NCI-H2227 treated with DMSO at 0.1 percent for 48 hours (cell line): ENCODE measurements at places on chromosomes 7 and 10.

- DNase-seq, result no peak
These were observed 17.0 kb upstream of the C1GALT1 start for GRCh38 chr7:7165372-7165771.

GRCh38 chr10:117876210-117876609, 170.5 kb downstream of the RAB11FIP2 start:
- DNase-seq, result no peak

DNA sequence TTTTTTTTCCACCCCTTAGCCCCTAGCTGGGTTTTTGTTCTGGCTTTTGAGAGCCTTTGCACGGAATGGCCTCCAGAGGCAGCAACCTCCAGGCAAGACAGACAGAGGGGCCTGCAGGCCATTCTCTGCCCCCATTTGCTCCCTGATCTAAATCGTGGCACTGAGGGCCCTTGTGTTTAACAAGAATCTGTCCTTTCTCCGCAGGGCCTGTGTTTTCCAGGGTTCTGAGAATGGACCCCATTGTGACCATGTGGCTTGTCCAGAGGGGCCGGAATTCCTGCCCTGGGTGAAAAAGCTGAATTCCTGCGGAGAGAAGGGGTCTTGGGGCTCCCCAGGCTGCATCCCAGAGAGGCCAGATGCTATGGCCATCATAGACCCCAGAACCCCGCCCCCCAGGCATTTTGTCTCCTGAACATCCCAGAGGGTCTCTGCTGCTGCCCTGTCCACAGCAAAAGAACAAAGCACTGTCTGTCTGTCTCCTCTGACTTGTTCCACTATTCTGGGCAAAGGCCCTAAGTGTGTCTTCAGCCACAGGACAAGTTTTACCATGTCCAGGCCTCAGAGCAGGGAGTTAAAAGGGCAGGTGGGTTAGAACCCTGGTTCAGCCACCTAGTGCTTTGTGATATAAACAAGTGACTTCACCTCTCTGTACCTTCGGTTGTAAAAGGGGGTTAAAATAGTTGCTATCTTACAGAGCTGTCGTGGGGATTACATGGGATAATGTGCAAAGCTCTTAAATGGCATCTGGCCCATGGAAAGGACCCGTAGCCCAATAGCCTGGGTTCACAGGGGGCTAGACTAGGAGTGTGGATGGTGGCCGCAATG, 155.6 kb downstream of the SH3PXD2A start:
- no peak for DNase-seq

DNA sequence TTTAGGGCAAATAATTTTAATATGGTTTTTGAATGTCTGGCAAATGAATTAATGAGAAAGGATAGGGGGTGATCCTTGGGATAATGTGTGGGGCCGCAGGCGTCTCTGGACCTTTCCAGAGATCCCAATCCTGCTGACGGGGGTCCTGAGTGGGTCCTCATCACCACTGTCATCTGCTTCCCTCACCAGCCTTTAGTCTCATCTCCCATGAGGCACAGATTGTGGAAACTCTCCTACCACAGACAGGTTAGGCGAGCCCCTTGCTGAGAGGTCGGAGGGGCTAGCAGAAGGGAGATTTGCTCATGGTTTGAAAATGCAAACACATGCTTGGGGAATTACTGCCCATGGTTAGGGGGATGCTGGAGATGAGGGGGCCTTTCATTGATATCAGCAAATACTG, 484.6 kb downstream of the RPS24 start:
- no peak for DNase-seq

- no peak for DNase-seq
These were observed 39.6 kb downstream of the MPP7 start for GRCh38 chr10:28263136-28263857.

DNA sequence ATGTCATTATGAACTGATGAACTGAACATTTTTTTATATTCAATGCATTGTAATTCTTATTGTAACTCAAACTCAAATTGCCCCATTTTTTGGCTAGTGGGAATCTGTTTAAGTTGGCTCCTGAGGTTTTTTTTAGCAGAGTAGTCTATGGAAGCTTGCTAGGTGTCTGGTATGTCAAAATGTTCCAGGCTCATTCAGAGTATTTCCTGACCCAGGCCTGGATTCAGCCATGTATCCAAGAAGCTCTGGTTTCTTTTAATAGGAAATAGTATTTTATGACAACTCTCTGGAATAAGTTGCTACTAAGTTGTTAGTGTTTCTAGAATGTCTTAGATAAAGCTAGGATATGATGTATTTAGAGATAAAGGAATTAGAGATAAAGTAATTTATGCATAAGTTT, 288.0 kb downstream of the ARL4A start:
- DNase-seq, result no peak

GRCh38 chr10:31020209-31020608, 11.5 kb downstream of the ZNF438 start:
- DNase-seq, result no peak

DNA sequence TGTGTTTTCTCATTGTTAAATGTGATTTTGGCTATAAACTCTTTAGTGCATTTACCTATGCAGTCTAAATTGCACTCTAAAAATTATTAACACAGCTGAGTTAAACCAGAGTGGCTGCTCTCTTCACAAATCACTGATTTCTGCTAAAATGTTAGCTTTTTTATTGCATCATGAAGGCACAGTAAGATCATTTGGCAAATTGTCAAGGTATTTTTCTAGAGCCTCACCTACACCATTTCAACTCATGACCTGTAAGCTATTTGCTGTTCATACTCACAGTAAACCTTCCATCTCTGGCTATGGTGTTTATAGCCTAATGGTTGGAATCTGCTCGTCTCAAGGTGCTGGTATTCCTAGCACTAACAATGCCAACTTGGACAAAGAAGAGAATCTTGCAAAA, 25.7 kb downstream of the NDUFB2 start:
- no peak for DNase-seq

GRCh38 chr10:34854147-34854601, 39.1 kb upstream of the PARD3 start:
- peak; percentile 14 for DNase-seq

- no peak for DNase-seq
These were observed 82.0 kb downstream of the DOCK4 start for GRCh38 chr7:112124061-112124766.

GRCh38 chr7:157760004-157760730, 423.4 kb downstream of the DNAJB6 start:
- no peak for DNase-seq

DNA sequence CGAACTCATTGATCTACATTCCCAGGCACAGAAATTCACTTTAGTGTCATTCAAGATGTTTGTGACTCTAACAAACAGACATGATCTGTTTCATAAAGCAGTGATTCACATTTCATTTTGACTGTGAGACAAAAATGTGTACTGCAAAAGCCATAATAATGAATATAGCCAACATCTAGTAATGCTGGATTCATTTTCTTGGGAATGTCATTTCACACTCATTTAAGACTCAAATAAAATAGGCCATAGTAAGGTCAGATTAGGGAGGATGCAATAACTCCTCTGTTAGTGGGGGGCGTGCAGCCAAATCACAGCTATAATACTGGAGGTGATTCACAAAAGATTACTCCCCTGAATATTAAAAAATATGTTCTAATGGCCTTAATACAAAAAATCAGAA, 566.6 kb upstream of the ZWINT start:
- no peak for DNase-seq

- DNase-seq, result no peak
These were observed 51.0 kb upstream of the TRIM8 start for GRCh38 chr10:102593074-102593803.

GRCh38 chr7:111089822-111090426, 1.0 kb upstream of the LRRN3 start:
- peak; percentile 74 for DNase-seq

DNA sequence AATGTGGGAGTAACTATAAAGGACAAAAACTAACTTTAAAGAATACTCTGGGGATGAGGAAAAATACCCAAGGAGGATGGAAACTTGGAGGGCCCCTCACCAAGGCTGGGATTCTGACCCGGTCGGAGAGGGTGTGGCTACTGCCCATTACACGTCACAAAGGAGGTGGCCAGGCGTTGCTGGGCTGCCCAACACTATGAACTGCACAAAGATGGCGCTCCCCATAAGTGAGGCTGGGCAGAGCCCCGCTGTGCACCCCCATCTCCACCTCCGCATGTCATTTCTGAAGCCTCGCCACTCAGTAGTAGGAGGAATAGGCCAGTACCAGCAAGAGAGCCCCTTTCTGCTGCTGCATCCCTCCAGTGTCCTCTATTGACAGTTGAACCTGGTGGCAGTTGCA, 290.1 kb upstream of the ZNF32 start:
- DNase-seq, result no peak

DNA sequence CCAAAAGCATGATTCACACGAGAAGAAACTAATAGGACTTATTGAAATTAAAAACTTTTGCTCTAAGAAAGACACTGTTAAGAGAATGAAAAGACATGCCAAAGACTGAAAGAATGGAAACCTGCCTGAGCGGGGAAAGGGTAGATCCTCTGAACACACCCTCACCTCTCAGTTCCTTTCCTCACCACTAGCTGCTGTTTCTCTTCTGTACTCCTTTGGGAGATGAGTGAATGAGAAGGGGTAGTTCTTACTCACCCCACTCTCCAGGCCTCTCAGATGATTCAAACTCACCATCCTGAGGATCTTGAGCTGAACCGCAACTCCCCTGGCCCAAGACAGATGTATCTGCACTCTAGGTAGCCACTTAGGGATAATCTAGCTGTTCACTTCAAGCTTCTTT, 41.9 kb downstream of the IQUB start:
- no peak for DNase-seq

GRCh38 chr10:19226025-19226424, 177.4 kb downstream of the MALRD1 start:
- no peak for DNase-seq

- no peak for DNase-seq
These were observed 798 bp upstream of the MACROH2A2 start for GRCh38 chr10:70051848-70052247.

- no peak for DNase-seq
These were observed 24.7 kb downstream of the EN2 start for GRCh38 chr7:155482511-155483183.

GRCh38 chr10:61821693-61822092, 79.8 kb upstream of the ARID5B start:
- DNase-seq, result no peak

DNA sequence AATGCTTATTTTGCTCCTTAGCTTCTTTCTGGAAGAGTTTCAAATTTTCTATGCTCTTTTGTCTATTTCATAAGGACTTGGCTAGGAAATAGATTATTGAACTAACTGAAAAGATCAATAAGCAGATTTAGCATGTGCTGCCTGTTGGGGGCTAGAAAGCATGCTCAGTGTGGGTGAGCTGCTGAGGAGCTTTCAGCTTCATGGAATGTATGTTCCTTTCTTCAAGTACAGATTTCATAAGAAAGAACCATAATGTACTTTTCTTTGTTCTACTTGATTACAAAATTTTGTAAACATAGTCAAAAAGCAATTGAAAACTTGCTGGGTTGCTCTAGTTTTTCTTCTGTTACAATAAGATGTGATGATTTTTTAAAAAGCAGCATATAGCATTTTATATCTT, 73.8 kb downstream of the TAF3 start:
- no peak for DNase-seq

GRCh38 chr10:111990734-111991133, 192.8 kb downstream of the GPAM start:
- DNase-seq, result no peak

DNA sequence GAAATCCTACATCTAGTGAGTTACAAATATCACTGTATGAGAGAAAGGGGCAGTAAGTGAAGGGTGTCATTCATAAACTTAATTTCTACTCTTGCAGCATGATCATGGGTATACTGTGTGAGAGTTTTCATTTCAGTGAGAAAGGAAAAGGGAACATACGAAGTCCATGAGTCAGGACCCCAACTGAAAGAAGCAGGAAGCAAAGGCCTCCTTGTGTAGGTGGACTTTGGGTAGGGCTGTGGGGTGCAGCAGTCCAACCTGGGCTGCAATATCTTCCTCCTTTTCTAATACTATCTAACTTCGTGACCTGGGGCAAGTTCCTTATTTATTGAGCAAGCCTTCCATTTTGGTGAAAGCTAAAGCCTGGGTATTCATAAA, 248.2 kb upstream of the TCF7L2 start:
- DNase-seq, result no peak

GRCh38 chr10:105328503-105329133, 687.5 kb downstream of the SORCS3 start:
- no peak for DNase-seq

DNA sequence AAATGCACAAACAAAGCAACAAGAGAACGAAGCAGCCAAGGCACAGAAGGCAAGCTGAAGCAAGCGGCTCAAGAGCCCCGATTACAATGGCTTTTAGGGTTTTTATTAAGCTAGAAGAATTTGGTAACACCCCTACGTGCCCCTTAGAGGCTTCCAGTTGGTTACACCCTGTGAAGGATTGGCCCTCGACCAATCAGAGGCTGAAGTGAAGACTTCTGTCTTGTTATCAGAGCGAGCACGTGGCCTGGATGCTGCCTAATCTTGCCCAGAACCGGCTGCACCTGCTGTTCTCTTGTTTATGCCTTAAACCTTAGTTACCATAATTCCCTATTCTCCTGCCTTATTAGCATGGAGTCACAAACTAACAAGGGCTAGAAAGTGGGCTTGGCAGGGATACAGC, 21.4 kb downstream of the KCNK18 start:
- DNase-seq, result no peak

DNA sequence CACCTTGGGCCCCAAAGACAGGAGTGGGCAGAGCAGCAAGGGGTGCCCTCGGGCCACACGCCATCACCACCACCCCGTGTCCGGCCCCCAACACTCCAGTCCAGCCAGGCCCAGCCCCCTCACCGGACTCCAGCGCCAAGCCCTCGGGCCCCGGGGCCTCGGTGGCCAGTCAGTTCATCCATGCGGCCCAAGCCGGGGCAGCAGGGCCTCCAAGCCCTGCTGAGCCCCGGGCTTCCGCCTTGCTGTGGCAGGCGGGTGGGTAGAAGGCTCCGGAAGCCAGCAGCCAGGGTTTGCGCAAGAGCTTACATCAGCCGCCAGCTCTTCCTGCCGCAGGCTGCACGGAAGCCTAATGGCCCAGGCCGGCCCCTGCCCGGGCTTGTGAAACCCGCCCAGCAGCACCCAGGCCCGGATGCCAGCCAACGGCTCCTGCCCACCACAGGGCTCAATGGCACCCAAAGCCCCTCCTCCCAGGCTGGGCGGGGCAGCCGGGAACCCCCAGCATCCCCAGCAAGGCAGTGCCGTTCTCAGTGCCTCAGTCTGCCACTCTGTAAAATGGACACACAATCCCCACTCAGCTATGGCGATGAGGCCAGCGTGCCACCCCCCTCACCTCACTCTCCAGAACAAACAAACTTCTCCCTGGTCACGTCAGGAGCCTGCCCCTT, 26.5 kb downstream of the TNRC18 start:
- DNase-seq, result no peak

- no peak for DNase-seq
These were observed 147.4 kb upstream of the AGR3 start for GRCh38 chr7:17029150-17029549.

- no peak for DNase-seq
These were observed 116.0 kb downstream of the EGFR start for GRCh38 chr7:55134786-55135185.

- peak; percentile 13 for DNase-seq
These were observed 22.8 kb downstream of the RGR start for GRCh38 chr10:84267503-84268126.

GRCh38 chr10:3801558-3802192, 16.7 kb upstream of the KLF6 start:
- no peak for DNase-seq

- DNase-seq, result no peak
These were observed 108.9 kb upstream of the FAM3C start for GRCh38 chr7:121505021-121505420.
